Effector CD4-positive, alpha-beta T cell (primary cell): ENCODE measurements at places on chromosomes 13 and 19.

DNA sequence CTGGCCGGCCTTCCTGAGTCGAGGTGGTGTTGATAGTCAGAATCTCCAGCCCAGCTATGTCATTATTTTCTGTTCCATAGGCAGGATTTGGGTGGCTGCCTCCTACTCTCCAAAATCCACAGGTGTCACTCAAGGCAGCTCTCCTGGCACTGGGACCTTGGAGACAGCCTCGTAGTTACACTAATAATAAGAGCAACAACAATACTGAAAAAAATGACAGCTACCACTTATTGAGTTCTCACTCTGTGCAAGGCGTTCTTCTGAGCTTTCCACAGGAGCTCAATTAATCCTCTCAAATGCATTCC is 12.2 kb upstream of the KLK12 start:
- no peak for DNase-seq

DNA sequence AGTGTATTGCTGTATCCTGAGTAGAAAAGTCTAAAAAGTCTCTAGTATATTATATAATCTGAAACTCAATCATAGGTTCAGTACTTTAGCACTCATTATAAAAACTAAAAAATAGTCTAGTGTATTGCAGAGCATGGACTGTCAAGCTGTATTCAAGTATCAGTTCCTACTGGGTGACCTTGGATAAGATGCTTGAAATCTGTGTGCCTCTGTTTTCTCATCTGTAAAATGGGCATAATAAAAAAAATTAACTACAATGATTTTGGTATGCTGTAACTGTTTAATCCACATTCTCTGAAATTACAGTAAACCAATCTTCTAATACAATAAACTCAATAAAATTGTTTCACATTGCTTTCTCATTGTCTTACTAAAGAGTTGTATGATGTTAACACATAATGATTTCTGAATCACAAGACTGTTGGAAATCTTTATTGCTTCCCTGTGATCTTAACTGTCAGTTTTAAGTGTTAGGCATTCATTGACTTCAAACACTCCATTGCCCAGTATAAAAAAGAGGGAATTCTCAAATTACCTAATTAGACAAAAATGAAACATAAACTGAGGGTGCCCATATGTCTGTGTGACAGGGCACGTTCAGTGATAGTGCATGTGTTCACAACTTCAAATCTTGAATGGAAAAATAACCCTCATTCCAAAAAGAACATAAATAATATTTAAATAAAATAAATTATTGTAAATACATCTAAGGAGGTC is 2.2 kb downstream of the STARD13 start:
- no peak for DNase-seq

DNA sequence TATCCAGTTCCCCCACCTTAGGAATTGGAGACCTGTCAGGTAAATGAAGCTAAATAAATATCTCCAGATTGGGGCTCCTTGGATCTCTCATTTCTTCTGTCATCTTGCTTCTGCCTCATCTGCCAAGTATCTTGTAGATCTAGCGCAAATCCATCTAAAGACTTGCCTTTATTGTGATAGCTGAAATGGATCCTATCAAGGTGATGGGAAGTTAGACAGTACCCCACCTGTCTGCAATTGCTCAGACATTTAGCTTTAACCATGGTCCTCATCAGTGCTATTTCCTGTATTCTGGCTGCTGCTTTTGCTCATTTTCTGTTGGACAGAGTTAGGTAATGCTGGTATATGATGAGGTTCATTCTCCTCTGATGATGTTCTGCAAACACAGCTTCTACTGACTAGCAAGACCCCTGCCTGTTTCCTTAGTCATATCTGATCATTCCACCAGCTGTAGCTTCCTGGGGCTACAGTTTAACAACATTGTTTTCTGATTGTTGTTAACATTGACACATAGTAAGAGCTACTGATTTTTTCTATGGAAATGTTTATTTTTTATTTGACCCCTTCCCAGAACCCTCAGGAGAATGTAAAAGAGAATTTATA is 340.0 kb downstream of the DCT start:
- no peak for DNase-seq

DNA sequence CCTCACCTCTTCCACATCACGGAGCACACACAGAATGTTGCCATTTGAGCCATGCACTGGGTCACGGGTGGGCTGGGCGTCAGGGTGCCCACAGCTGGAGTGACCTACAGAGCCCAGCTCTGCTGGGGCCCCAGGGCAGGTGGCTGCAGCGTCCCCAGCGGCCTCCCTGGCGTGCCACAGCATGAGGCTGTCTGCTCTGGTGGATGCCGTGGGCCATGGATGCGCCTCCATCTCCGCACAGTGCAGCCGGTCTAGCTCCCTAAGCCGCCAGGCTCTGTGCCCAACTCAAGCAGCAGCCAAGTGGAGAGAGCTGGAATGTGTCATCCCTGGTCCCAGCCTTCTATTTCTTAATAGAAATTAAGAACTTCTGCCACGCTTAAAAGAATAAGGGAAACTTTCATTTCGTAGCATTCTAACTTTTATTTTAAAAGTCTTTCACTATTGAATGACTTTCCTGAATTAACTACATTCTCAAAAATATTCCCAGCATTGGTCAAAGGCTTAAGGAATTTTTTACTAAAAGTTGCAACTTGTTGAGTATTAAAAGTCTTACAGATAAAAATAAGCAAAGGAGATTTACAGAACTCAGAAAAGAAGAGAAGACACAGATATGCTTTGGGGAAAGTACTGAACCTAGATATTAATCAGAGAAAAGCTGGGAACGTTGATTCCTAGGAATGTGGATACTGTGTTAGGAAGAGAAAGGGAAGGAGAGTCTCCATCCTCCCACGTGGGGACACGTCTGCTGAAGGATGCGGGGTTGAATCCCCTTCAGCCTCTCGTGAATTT is 59.3 kb downstream of the ATP11A start:
- DNase-seq, result no peak

- no peak for DNase-seq
Measured at GRCh38 chr19:57342582-57342981, 8.5 kb upstream of the ZNF304 start.

DNA sequence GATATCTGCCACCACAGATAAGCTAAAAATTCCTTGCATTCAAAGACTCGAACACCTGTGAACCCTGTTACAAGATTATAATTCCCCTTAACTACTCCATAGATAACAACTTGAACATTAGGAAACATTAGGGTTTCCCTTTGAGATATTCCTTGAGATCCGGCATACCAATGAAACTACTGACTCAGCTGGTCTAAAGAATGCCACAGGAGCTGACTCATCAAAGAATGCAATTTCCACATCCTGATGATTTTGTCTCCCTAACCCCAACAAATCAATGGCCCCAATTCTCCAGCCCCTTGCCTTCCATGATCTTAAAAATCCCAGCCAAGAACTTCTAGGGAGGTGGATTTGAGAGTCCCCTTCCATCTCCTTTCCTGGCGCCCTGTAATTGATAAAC is 35.6 kb upstream of the ZNF599 start:
- no peak for DNase-seq

GRCh38 chr13:20696073-20696472 is 7.4 kb upstream of the IL17D start:
- DNase-seq, result no peak

DNA sequence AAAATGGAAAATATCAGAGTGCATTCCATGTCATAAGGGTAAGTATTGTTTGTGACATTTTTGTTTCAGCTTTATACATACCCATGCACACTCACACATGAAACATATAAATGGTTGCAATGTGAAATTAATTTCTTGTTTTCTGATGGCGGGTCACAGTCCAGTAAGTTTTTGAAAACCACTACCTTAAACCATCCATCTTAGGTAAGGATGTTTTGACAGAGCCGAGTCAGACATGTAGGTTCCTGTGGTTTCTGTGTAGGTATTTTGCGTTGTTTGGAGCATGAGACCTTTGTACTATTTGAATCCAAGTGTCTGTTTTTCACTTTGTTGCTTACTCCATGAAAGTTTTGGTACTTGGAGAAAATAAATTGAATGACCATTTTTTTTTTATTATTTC is 121.7 kb downstream of the B3GLCT start:
- no peak for DNase-seq

GRCh38 chr19:55113570-55114039 is 3.8 kb downstream of the PPP1R12C start:
- DNase-seq, result no peak

- no peak for DNase-seq
Measured at GRCh38 chr13:28628241-28628640, 30.7 kb upstream of the POMP start.

DNA sequence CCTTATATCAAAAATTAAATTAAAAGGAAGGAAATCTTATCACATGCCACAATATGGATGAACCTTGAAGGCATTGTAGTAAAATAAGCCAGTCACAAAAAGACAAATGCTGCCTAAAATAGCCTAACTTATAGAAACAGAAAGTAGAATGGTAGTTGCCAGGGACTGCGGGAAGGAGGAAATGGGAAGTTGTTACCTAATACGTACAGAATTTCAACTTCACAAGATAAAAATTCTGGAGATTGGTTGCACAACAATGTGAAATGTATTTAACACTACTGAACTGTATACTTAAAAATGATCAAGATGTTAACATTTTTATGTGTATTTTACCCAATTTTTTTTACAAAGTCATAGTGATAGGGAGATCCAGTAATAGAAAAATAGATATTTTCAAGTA is 10.2 kb upstream of the N4BP2L2 start:
- no peak for DNase-seq

- DNase-seq, result no peak
Measured at GRCh38 chr19:58513213-58513693, 1.5 kb upstream of the SLC27A5 start.

GRCh38 chr13:113945857-113946408 is 27.9 kb downstream of the C13orf46 start:
- DNase-seq, result no peak

DNA sequence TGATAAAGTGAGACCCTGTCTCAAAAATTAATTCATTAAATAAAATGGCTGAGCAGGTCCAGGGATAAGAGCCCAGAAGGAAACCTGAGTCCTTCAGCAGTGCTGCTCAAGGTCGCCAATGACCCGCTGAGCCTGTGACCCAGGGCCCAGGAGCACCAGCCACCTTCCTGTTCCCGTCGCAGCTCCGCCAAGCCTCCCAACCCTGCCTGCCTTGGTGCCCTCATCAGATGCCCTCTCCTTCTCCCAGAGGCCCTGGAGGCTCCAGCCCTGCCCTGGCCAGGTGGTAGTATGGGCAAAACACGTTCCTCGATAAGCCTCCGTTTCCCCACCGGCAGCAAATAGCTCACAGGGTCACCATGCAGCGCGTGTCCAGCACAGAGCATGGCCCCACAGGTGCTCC is 2.6 kb downstream of the REXO1 start:
- DNase-seq, result no peak

GRCh38 chr13:76917095-76917494 is 30.9 kb upstream of the KCTD12 start:
- DNase-seq, result no peak

GRCh38 chr13:97122381-97122996 is 99.6 kb upstream of the MBNL2 start:
- DNase-seq, result no peak

GRCh38 chr13:107819071-107819470 is 396.3 kb downstream of the LIG4 start:
- DNase-seq, result no peak

- DNase-seq, result no peak
Measured at GRCh38 chr19:6501740-6502648, at the start of gene TUBB4A. Gene TUBB4A (minus strand): TSS chr19:6502309. CDS start chr19:6502212, 97 bp downstream.

DNA sequence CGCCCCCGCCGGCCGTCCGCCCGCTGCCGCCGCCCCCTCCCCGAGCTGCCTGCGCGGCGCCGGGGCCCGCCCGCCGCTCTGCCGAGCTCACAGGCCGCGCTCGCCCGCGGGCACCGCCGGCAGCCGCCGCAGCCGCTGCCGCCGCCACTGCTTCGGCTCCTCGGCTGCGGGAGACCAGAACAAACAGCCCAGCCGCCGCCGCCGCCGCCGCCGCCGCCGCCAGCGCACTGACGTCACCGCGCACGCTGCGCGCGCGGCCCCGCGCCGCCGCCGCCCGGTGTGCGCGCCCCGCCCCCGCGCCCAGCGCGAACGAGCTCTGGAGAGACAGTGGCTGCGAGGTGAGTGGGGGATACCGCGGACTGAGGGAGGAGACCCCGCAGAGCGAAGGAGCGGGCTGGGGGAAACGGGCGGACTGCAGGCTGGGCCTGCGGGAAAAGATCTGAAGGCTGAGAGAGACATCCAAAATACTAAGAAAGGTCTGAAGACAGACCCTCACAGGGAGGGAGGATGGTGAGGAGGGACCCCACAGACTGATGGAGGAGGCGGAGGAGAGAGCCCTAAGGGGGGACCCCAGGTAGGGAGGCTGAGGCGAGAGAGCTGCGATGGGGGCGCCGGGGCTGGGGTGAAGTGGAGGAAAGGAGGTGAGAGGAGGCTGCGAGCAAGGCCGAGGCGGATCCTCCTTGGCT is at the start of gene BRD4:
TSS of gene BRD4 (minus strand) at position 229 of the 686 bp plus-strand sequence. CDS start 59,440 bp downstream, outside the sequence.
- peak; percentile 67 for DNase-seq

- no peak for DNase-seq
Measured at GRCh38 chr13:19089315-19089714, 92.3 kb downstream of the TUBA3C start.

- no peak for DNase-seq
Measured at GRCh38 chr13:41919031-41919740, 41.7 kb downstream of the VWA8 start.

DNA sequence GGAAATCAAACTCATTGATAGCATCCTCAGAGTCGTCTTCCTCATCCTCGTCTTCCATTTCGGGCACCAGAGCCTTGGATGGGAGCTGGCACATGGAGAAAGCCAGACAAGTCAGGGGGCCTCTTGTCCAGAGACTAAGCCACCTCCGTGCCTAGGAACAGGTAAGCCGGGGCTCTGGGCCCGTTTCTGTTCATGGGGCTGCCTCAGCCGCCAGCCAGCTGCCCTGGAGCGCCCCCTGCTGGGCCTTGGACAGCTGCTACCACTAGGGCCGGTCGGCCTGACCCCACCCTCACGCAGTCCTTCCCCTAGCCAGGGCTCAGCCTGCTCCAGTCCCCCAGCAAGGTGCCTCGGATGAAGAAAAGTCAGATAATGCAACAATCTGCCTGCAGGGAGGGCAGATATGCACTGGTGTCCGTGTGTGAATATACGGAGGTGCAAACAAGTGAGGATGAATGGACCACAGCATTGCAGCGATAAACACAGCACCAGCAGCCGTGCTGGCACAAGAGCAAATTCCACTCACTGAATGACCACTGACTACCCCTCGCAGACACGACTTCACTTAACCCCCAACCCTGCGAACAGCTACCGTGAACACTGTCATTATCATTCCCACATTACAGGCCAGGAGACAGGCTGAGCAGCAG is 11.9 kb upstream of the PRKD2 start:
- DNase-seq, result peak; percentile 83

GRCh38 chr19:35063940-35064818 is 22.7 kb downstream of the HPN start:
- no peak for DNase-seq

- no peak for DNase-seq
Measured at GRCh38 chr19:23286477-23286876, 36.3 kb upstream of the ZNF724 start.

GRCh38 chr19:21092109-21092508 is 10.1 kb downstream of the ZNF714 start:
- DNase-seq, result no peak

GRCh38 chr13:39501702-39502324 is 101.2 kb downstream of the LHFPL6 start:
- no peak for DNase-seq

GRCh38 chr19:4581666-4582553 is 22.4 kb upstream of the SEMA6B start:
- DNase-seq, result no peak
